ENCODE measurements at places on chromosomes 11 and 22. TPM values are rescaled to one million over a fixed set of nuclear protein-coding genes. Genes with fewer than 3 reads are reported as not detected.

Gene POTEH
- total RNA-seq: not detected

Gene SYT8
- 141 TPM for total RNA-seq

Gene C11orf16
- not detected for total RNA-seq

Gene OVOL1
- not detected for total RNA-seq

Gene MAJIN
- not detected for total RNA-seq

Gene LRRC56
- 0.75 TPM for total RNA-seq

- DNase-seq: peak; percentile 10
These were observed 129.5 kb downstream of the SLC1A2 start for GRCh38 chr11:35289821-35290220.

GRCh38 chr11:26827567-26828081 lies 105.8 kb upstream of the SLC5A12 start:
- no peak for DNase-seq

- no peak for DNase-seq
These were observed 47.0 kb downstream of the GAB2 start for GRCh38 chr11:78370406-78371172.

- peak; percentile 20 for DNase-seq
These were observed 63.8 kb upstream of the ARHGAP20 start for GRCh38 chr11:110776081-110776480.

DNA sequence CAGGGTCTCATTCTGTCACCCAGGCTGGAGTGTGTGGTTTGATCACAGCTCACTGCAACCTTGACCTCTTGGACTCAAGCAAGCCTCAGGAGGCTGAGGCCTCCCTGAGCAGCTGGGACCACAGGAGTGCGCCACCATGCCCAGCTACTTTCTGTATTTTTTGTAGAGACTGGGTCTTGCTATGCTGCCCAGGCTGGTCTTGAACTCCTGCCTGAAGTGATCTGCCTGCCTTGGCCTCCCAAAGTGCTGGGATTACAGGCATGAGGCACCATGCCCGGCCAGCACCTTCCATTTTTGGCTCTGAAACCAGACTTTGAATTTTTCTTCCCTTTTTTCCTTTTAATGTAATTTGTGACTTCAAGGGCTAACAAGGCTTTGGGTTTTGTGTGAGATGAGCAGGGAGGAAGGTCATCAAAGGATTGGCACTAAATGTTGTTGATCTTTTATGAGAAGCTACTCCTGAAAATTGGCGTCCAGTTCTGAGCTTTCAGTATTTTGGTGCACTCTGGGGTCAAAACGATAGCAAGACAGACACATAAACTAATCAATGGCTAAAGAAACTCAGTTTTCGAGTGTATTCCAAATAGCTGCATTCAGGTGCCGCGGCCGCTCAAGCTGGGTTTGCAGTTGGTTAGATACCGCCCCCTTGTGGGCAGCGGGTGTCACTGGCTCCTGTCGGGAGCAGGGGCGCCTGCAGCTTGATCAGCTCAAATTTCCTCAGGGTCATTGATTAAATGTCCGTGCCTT lies 51.9 kb upstream of the CLMP start:
- peak; percentile 85 for DNase-seq

DNA sequence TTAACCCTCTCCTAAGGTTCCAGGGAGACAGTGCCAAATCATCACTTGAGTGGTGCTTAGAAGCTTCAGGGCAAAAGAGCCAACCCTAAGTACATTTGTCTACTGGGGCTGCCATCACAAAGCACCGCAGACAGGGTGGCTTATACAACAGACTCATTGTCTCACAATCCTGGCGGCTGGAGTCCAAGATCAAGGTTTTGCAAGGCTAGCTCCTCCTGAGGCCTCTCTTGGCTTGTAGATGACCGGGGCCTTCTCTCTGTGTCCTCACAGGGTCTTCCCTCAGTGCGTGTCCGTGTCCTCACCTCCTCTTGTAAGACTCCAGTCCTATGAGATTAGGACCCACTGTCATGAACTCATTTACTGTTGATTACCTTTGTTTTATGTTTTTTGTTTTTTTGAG lies 34.1 kb upstream of the CD81 start:
- no peak for DNase-seq

GRCh38 chr22:41565403-41566054 lies 4.7 kb downstream of the CSDC2 start:
- DNase-seq: peak; percentile 82

DNA sequence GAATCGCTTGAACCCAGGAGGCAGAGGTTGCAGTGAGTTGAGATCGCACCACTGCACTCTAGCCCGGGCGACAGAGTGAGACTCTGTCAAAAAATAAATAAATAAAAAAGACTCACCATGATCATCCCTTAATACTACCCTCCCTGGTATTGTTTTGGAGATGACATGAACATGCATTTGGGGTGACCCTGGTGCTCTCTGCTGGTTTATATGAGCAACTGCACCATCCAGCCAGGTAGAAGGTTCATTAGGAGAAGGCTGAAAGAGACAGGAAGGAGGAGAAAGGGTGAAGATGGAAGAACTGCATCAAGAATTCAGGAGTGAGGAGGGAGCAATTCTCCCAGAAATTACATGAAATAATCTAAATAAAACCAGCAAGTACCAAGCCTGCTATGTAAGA lies 37.8 kb downstream of the SLC5A1 start:
- DNase-seq: peak; percentile 76

GRCh38 chr11:84793318-84793717 lies 833.8 kb downstream of the DLG2 start:
- no peak for DNase-seq

DNA sequence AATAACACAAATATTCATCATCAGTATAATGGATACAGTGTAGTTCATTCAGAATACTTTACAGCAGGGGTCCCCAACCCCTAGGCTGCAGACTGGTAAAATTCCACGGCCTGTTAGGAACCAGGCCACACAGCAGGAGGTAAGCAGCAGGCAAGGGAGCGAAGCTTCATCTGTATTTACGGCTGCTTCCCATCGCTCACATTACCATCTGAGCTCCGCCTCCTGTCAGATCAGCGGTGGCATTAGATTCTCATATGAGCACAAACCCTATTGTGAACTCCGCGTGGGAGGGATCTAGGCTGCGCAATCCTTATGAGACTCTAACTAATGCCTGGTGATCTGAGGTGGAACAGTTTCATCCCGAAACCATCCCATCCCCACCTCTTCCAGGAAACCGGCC lies 125.1 kb downstream of the SERGEF start:
- no peak for DNase-seq

- DNase-seq: no peak
These were observed 961 bp downstream of the KCNA4 start for GRCh38 chr11:30015725-30016412.

DNA sequence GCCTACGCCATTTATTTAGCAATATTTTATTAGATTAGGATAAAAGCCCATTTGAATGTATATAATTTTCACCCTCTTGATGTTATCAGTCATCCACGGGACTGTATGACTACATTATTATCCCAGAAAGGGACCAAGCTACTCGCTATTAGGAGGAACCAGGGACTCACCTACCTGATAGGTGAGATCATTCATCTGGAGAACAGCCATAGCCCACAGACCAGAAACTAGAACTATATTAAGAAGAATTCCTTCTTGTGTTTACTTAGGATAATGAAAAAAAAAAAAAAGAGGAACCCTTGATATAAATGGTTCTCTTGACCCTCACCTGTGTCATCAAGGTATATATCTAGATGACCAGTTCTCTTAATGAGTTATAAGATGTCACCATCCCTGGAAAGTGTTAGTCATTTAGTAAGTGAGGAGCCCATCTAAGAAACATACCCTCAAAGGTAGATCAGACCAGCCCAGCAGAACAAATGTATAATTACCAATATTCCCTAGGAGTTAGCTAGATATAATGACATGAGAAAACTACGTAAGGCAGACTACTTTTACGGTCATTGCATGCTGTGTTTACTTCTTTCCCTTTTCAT lies 8.0 kb downstream of the SIK3 start:
- peak; percentile 39 for DNase-seq

DNA sequence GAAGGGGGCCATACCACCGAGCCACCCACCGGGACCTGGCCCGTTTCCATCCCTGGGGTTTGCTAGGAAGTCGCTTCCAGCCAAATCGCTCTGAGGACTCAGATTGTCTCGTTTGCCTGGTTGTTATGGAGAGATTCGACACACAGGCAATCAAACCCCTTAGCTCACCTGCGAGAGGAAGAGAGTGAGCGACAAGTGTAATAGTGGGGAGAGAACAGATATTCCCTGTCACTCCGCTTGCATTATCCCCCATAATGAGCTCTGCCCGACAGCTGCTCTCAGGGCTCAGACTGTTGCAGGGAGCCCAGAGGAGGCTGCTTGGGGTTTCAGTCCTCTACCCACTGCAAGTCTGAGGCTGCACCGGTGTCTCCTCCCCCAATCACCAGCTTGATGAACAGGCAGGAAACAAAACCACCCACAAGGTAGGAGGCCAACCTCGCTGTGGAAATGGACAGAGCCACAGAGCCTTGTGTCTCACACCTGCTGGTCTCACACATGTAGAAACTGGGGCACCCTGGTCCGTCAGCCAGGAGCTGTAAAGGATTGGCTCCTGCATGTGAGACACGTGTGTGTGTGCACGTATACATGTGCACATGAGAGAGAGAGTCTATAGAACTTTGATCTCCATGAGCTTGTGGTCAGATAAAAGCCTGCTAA lies 351.1 kb downstream of the BUD13 start:
- no peak for DNase-seq

GRCh38 chr11:126403658-126404057 lies 48.2 kb downstream of the ST3GAL4 start:
- DNase-seq: peak; percentile 68

- DNase-seq: no peak
These were observed 7.4 kb downstream of the ZDHHC5 start for GRCh38 chr11:57675176-57675941.

DNA sequence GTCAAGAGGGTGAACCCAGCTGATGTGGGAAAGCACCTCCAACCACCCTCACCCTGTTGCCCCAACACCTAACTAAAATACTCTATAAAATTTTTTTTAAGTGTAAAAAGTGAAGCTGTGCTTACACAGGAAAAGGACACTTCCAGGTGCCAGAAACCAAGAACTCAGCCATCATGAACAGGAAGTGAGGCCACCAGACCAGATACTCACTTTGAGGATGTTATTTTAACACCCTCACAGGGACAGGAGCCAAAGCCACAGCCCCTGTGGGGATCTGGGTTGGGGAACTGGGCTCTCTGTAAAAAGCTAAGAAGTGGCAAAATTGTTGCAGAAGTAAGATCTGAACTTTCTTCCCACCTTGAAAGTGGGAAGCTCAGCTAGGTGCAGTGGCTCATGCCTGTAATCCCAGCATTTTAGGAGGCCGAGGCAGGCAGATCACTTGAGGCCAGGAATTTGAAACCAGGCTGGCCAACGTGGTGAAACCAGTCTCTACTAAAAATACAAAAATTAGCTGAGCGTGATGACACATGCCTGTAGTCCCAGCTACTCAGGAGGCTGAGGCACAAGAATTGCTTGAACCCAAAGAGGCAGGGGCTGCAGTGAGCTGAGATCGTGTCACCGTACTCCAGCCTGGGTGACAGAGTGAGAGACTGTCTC lies 3.8 kb downstream of the RSPH14 start:
- no peak for DNase-seq

DNA sequence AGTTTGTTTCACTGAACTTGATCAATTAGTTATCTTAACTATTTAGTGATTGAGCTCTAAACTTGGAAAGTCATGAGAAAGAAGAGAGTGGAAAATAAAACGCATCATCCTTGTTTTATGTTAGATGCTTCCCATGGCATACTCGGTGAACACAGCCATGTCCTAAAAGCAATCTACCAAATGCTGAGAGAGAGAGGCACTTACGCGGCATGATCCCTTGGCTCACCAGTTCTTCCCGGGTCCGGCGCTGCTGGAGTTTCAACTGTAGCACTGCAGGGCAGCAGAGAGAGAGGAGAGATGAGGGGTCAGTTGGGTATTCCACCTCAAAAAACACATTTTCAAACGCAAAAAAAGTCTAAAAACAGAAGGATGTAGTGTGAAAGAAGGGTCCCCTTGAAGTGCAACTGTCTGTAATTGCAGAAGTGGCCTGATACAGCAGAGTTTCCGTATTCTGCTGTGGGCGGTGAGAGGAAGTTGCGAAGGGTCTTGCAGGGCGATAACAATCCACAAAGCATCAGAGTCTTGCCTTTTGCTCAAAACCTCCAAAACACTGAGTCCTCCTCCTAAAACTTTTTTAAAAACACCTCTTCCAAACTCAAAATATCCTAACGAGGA lies 92.7 kb downstream of the SGSM3 start:
- no peak for DNase-seq

GRCh38 chr11:104897891-104898684 lies at the start of gene CASP12:
CASP12 (minus strand) TSS chr11:104898460.
- no peak for DNase-seq

DNA sequence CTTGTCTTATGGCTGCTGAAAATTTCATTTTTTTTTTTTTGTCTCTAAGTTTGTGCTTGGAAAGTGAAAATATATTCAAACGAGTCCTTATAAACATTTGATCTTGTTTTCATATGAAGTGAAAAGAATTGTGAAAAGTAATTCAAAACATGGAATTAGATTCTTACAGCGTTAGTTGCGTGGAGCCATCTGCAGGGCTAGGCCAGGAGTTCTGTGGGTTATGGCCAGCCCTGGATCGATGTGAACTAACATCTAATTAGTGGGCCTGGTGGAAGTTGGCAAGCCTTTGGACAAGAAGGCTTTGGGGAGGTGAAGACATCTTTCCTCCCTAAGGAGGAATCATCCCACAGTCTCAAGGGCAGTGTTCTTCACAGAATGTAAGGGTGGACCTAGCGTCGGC lies 37.2 kb downstream of the PARVA start:
- no peak for DNase-seq

DNA sequence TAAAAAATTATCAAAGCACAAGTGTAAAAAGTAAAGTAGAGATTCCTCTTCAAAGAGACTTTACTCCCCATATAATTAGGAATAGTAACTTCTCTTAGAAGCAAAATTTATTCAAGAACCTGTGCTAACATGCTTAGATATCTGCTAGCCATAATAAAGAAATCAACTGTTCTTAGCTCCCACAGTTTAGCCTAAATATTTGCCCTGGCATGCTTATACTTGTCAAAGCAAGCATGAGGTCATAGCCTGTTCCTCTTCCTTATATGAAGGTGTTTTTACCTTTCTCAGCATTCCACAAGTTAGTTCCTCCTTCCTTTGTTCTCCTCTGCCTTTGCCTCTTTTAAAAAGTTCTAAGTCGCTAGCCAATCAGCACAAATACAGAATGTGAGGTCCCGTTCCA lies 30.3 kb downstream of the RIC3 start:
- DNase-seq: peak; percentile 53

DNA sequence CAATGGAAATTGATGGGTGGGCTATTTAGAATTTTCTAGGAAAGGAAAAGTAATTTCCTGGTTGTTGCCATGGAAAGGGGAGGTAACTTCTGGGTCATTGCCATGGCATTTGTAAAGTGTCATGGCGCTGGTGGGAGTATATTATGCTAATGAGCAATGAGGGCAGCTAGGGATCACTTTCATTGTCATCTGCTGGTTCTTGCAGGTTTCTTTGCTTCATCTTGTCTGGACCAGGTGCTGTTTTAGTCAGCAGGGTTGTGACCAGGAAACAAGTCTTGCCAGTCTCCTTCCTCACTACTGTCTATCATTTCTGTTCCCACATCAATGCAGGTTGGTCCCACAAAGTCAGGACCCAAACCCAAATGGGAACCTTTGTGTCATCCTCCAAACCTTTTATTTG lies 237.6 kb upstream of the C11orf87 start:
- DNase-seq: no peak

GRCh38 chr22:45349916-45350315 lies 40.2 kb downstream of the FAM118A start:
- DNase-seq: no peak

GRCh38 chr11:132171031-132171430 lies 800.6 kb downstream of the NTM start:
- no peak for DNase-seq
